ENCODE measurements at places on chromosomes 2 and 18. TPM values are rescaled to one million over a fixed set of nuclear protein-coding genes. Genes with fewer than 3 reads are reported as not detected.

DNA sequence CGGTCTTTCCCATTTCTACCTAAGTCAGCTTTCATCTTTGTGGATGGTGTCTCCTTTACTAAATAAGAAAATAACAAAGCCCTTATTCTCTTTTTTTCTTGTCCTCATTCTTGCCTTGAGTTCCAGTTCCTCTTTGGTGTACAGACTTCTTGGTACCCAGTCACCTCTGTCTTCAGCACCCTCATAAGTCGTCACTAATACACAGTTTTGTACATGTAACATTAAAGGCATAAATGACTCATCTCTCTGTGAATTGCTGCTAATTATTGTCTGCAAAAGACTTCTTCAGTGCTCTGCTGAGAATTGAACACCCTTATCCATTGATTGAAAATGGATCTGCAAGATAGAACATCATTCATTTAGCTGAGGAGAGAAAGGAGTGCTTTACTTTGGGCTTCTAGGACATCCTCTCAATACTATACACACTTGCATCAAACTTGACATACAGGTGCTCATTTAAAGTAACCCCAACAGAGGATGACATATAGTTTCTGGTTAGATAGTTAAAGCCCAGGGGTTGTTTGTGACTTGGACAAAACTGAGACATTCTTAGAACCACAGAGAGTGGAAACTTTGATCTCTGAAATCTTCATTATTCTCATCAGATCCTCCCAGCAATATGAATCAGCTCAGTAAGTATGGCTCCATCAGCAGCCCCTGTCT, 97.0 kb downstream of the XRCC5 start:
- DNase-seq: no peak

DNA sequence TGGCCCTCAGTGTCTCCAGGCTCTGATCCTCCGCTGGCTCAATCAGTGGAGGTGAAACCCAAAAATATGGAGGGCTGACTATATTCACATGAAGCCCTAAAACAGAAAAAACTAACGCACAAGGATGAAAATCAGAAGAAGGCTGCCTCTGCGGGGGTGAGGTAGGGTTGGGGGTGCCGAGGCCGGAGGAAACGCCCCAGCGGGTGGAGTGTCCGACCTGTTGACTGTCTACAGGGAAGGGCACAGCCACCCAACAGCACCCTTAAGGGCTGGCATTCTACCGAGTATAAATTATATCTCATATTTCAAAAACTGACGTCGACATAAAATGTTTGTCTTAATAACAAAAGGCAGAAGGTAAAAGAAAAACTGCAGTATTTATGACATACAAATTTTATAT, 223.5 kb downstream of the HDAC4 start:
- DNase-seq: no peak

GRCh38 chr18:75829091-75829490, 401.6 kb upstream of the SMIM21 start:
- DNase-seq: peak; percentile 7

Gene CAPN14
- not detected for total RNA-seq

DNA sequence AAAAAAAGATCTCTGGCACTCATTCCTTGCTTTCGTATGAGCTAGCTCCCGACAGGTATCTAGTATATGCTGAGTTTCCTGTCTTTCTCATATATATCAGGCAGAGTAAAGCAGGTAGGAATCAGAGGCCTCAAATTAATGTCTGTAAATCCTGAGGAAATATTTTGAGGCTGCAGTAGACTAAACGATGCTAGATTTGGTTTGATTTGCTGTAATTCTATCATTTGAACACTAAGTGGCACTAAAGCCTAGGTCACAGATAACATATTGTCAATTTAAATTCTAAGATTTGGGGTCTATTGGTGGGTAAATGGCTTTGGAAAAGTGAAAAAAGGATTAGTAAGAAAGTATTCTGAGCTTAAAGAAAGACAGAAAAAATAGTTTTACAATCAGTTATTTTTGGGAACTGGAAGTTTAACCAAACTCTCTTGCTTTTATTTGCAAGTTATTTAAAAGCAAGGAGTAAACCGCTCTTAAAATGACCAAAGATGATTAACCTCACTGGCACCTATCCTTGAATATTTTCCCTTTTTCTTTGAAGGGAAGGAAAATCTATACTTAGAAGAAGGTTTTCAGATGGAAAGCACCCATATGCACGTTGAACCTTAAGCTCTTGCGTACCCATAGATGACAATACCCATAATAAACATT, 37.6 kb upstream of the SLC4A10 start:
- DNase-seq: no peak

Gene CTNNA2
- 0.42 TPM for total RNA-seq

Gene IAH1
- total RNA-seq: 53.0 TPM

- DNase-seq: no peak
These were observed 45.3 kb upstream of the STAT1 start for GRCh38 chr2:191059308-191059707.

DNA sequence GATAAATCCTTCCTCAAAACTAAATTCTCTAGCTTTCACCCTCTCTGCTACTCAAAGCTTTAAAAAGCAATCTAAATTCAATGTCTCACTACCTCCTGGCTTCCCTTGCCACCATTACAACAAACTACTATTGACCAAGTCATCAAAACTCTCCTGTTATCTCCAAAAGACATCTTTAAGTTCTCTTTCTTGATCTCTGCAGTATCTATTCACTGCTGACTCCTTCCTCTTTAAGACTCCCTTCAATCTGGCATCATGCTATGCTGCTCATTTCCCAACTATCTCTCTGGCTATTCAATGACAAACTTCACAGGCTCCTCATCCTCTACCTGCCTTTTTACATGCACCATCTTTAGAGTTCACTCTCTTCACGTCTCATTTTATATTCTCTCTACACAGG, 5.9 kb downstream of the PPP3R1 start:
- DNase-seq: no peak

DNA sequence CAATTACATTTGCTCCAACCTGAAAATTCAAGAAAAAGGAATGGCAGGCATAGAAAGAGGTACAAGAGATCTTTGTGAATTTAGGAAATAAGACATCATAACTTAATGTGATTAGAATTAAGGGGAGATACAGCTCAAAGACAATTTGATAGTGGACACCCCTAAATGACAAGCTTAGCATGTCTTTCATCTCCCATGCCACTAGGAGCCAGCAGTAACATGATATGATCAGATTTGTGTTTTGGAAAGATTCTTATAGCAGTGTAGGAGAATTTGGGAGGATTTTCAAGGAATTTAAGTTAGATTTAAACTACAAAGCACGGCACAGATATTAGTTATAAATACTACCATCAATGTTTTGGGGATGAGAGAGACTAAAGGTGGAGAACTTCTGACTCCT, 340.8 kb downstream of the RDH14 start:
- no peak for DNase-seq
